ENCODE measurements at places on chromosomes 11 and 22.

GRCh38 chr11:69311767-69312385 lies 17.9 kb downstream of the MYEOV start:
- no peak for DNase-seq

DNA sequence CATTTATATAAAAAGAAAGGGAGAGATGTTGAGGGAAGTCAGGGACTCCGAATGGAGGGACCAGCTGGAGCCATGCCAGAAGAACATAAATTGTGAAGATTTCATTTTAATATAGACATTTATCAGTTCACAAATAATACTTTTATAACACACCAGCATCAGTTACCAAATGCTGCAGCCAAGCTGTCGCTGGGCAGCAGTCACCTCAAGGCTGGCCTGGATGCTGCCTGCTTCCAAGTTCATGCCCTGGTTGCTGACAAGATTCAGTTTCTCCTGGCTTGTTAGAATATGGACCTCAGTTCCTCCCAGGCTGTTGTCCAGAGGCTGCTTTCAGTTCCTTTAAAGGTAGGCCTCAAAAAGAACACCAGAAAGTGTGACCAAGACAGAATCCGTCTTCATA lies 30.8 kb upstream of the ALDH3B2 start:
- no peak for DNase-seq

- DNase-seq, result peak; percentile 93
These were observed 13.1 kb downstream of the EEF1G start for GRCh38 chr11:62560566-62561103.

DNA sequence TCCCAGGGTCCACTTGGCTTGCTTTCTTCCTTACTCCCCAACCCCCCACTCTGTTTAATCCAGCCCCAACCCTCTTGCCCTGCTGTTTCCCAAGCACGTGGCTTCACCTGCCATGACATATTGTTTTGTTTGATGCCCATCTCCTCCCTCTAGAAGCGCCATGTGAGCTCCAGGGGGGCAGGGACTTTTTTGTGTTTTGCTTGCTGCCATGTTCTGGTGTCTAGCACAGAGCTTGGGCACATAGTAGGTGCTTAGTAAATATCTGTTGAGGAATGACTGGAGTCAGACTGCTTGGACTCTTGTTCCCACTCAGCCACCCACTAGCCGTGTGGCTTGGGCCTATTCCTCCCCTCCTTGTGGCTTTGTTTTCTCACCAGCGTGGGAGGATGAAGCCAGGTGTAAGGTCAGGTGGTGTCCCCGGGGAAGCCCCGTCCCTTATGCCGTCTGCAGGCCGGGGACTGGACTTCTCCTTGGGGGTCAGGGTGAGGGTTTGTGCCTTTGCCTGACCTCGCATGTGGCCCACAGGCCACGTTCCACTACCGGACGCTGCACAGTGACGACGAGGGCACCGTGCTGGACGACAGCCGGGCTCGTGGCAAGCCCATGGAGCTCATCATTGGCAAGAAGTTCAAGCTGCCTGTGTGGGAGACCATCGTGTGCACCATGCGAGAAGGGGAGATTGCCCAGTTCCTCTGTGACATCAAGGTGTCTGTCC lies 3.8 kb downstream of the AIP start:
- no peak for DNase-seq

GRCh38 chr11:93908689-93909088 lies 58.3 kb upstream of the VSTM5 start:
- no peak for DNase-seq

DNA sequence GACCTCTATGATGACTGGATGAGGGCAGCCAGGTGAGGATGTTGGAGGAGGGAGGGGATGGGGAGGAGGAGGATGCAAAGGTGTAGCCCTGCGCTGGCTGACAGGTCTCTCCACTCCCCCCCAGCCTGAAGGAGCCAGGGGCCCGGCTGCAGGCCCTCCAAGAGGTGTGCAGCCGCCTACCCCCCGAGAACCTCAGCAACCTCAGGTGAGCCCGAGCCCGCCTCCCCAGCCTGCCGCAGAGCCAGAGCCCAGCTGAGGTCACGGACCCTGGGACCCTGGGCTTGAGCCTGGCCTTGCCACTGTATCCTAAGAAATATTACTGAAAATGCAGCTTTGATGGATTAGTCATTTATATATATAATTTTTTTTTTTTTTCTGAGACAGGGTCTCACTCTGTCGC lies 7.8 kb downstream of the SH3BP1 start:
- no peak for DNase-seq

DNA sequence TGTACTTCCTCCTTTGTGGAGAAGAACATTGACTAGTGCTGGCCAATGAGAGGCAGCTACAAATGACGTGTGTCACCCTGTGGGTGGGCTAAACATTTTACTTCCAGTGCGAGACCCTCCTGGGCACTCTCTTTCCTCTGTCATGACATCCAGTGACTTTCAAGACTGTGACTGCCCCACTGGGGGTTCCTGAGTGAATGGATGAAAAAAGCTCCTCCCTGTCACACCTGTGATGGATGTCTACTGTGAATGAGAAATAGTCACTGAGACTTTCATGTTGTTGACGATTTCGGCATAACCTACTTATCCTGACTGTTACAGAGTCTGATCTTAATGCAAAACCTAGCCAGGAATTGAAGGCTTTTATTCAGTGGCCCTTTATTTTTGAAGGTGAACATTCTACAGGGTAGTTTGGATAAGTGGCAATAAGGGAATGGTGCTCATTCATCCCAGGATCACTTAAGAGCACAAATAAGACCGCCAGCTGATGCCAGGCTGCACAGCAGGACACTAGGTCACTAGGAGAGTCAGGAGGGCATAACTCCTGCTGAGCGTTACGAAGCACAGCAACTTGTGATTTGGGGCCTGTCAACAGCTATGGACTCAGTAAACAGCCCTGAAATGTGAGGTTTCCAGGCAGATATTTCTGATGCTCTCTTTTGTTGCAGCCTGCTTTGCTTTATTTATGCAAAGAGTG lies 636.6 kb downstream of the NTM start:
- DNase-seq, result no peak

DNA sequence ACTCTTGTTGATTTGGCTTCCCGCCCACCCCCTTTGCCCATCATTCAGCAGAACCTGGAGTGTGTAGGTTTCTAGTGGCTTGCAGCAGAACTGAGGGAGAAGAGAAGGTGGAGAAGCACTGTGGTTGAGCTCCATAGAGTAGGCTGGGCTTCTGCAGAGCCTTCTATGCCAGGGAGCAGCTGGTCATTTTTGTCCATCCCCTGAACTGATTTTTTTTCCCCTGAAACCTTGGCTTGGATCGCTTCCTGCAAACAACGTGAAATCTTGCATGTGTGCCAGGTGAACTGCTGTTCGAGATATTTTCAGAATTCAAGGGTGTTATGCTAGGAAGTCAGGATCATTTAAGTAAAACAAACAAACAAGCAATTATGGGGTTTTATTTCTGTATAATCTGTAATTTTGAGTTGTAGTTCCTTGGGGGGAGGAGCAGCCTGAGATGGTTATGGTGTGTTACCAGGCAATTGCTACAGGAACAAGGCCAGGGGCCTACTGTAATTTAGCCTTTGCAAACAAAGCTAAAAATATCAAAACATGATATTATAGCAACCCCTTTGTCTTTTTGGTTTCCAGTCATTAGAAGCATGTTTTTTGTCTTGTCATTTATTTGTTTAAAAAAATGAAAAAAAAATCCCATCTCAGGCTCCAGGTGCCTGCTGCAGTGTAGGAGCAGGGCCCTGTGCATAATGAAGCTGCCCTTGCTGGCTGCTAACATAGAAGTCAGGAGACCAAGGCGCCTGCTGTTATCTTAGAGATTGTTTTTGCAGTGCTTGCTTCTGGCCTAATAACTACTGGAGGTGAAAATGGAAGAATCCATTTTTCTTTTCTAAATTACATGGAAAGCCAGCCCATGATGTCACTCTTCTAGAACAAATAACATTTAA lies 152.4 kb upstream of the TTC12 start:
- DNase-seq, result no peak

GRCh38 chr22:39908737-39909136 lies 7.9 kb downstream of the GRAP2 start:
- DNase-seq, result no peak

DNA sequence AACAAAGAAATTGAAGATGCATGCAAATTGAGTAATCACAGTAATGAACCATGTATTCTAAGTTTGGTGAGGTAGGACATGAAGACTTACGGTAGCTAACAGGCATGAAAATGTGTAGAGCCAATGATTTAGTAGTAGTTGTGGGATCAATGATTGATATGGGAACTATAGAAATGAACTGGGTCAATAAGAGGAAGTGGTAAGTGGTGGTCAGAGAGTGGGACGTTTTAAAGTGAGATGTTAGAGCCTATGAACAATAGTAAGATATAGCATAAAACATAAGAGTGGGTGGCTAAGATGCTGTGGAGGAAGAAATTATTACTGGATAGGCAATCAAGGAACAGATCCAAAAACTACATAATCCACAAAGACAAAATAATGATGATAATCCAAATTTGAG lies 45.0 kb downstream of the DLG2 start:
- no peak for DNase-seq

GRCh38 chr11:132941024-132941646 lies 591.2 kb downstream of the OPCML start:
- no peak for DNase-seq
